ENCODE measurements at places on chromosomes 12 and 14.

DNA sequence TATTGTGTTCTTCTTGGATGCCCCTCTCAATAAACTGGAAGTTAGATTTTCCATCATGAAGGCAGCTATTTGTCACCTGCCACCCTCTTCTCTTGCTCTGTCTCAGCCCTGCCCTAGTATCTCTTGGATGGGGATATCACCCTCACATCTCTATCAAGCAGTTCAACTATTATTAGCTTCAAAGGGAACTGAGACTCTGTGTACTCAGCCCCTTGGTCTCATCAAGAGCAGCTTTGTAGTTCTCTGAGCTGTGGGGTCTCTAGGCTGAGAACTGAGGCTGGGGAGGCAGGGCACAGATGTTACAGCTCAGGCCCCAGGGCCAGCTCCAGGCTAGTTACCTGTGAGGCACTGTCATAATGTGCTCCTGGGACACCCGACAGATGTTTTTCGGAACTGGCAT is 130.3 kb downstream of the DAD1 start:
- DNase-seq = no peak

DNA sequence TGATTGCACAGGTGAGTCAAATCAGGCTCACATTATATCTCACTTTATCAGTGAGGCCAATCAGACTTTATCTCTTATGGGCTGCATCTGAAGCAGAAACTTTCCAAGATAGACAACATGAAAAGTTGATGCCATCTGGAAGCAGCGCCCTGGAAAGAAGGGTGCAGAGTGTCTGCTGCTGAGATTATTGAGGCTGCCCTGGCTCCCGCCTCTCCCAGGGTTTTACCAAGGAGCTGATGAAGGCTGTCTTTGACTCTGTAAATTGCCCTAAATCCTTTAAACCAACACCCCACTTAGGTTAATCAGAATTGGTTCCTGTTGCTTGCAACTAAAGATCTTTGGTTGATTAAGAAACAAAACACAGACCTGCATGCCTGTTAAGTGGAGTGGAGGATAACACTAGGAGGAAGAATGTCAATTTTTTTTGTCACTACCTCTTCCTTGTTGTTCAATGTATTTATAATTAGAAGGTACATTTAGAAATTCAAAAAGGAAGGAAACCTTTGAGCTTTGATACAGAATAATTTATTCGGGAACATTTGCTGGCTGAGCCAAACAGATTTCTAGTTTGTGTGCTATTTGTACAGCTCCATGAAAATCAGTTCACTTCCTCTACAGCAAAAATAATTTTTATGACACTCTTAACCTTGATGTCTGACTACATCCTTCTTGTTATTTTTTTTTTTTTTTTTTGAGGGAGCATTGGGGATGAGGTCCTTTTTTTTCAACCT is 104.1 kb downstream of the VEZT start:
- no peak for DNase-seq

DNA sequence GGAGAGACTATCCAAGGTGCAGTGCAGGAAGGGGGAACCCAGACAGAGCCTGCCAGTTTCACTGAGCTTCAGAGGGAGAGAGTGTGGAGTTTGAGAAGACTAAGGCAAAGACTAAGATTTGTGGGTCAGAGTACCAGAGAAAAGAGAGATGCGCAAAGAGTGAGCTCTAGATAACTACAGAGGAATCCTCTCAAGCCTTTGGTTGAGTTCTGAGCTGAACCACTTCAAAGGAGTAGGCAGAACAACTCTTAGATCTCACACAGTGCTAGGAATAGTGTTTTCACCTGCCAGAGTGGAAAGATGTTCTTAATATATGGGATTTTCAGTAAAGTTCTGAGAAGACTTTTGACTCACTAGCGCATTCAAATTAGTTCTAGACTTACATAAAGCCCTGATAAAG is 10.7 kb upstream of the M6PR start:
- DNase-seq = peak; percentile 55

- no peak for DNase-seq
Observed at GRCh38 chr14:64476438-64476837, 11.1 kb downstream of the AKAP5 start.

- DNase-seq = no peak
Observed at GRCh38 chr14:59707778-59708561, 131.4 kb upstream of the CCDC175 start.

DNA sequence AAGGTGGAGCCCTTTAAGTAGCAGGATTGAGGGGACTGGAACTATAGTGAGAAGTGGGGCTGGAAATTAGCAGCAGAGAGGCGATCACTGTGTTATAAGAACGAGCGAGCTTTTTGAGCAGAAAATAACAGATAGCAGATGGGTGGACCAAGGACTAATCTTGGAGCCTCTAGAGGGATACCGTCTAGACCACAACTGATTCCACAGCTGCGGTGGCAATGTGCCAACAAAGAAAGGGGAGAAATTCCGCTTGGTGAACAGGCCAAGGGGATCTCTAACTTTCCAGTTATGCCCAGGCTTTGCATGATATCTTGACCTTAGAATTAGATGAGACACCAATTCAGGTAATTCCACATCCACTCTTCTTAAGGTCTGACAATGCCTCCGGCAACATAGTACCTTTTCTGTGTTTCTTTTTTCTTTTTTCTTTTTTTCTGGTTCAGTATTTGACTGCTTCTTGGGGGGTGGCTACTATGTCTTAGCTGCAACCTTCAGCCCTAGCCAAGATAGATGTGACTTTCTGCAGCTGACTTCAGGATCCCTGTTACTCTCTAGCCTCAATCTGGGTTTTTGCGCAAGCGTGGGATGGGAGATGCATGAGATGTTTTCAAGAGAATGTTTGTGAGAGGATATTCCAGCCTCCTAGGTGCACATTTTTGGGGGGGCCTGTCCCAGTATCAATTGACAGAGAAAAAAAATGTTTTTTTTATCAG is 143.4 kb upstream of the CPSF6 start:
- DNase-seq = no peak

DNA sequence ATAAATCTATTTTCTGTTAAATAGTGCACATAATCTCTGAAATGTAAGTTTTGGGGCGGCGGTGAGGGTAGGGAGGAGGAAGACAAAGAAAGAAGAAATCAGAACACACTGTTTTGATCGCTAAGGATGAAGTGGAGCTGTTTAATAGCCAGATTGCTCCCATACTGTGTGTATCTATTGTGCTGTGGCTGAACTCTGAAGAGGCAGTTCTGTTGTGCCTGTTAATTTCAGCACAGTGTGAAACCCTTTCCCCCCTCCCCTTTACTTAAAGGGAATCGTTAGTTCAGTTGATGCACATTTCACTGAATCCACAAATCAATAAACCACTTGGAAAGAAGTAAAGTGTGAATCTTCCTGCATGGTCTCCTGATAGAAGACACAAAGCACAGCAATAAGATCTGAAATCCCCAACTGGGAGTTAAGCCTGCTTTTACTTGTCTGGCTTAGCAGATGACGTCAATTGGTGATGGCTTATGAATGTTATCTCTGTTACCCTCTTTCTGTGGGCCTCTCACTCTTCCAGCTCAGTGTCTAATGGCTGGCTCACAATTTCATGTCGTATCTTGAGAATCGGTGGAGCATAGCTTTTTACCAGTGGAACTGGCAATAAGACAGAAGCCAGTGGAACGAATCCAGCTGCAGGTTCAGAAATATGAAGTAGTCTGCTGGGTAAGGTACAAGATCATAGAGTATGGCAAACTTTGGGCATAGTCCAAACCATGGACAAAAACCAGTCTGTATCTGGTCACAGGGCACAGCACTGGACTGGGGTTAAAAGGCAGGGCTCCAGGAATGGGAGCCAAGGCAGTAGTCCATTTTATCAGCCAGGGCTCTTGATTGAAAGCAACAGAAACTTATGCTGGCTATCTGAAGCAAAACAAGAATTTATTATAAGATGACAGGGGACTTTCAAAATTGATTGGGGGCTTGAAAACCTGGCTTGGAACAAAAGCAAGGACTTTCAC is 413.5 kb upstream of the SEL1L start:
- DNase-seq = no peak

- DNase-seq = no peak
Observed at GRCh38 chr12:34350092-34351041, 328.1 kb downstream of the ALG10 start.

- no peak for DNase-seq
Observed at GRCh38 chr12:122072031-122072970, 6.3 kb upstream of the MLXIP start.

- no peak for DNase-seq
Observed at GRCh38 chr12:79023261-79023660, 158.7 kb downstream of the SYT1 start.

DNA sequence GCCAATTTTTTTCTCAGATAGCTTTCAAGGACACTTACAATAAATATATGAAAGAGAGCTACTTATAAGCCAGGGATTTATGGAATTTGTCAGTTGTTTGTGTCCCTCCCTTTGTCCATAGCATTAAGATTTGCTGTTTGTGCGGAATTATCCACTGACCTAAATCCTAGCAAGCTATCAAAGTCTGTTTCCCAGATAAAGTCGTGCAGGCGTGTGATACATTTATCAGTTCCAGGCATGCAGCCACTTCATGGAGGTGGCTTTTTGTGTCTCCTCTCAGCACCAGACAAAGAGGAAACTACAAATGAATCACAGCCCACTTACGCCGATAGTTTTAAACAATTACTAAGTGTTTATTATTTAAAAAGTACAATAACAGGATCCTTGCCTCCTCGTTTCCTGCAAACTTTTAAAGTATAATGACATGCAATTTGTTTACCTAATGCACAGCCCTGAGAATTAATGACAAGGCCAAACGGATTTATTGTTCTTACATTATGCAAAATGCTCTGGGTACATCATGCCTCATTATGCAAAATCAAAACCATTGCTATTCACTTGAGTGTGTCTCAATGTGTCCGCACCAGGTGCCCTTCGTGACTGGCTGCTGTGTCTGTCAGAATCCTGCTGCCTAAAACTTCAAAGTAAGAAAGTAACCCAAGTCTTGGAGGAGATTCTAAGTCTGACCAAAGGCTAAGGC is 423.2 kb downstream of the GLT1D1 start:
- no peak for DNase-seq

GRCh38 chr14:92793709-92794546 is at the start of gene GOLGA5:
Gene GOLGA5, plus strand, starts transcription at chr14:92794305. Its CDS starts 3,133 bp downstream, at chr14:92797438.
- DNase-seq = peak; percentile 98

- DNase-seq = no peak
Observed at GRCh38 chr14:83887866-83888265, 1642.1 kb upstream of the FLRT2 start.

DNA sequence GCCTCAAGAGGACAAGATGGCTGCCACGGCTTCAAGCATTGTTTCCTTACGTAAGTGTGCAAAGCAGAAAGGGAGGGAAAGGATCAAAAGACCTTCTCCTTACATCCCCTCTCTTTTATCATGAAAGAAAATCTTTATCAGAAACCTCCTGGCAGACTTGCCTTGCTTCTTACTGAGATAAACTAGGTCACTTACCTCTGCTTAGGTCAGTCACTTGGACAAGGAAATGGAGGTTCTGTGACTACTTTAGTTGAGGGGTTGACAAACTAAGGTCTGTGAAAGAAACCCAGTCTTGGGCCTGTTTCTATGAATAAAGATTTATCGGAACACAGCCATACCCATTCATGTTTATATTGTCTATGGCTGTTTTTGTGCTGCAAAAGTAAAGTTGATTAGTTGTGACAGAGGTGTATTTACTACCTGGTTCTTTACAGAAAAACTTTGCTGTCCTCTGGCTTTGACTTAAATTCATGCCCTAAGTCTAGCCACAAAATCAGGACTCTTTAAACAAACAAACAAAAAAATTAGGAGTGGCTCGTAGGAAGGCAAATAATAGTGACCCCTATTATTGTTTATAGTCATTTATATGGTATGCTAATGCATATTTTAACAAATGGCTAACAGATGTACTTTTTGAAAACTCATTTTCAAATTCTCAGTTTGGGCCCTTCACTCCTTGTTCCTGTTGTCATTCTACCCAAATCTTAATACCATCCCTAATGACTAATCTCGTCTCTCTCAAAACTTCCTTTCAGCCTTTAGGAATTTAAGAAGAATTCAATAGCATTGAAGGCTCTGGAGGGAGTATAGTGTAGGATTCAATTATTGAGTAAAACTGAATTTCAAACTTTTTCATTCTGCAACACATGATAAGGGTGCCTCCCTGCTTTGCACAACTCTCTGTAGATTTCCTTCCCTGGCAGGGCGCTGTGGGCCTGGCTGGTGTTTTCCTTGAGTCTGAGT is 42.0 kb upstream of the ATP2B1 start:
- no peak for DNase-seq
